ENCODE measurements at places on chromosomes 7 and 10.

DNA sequence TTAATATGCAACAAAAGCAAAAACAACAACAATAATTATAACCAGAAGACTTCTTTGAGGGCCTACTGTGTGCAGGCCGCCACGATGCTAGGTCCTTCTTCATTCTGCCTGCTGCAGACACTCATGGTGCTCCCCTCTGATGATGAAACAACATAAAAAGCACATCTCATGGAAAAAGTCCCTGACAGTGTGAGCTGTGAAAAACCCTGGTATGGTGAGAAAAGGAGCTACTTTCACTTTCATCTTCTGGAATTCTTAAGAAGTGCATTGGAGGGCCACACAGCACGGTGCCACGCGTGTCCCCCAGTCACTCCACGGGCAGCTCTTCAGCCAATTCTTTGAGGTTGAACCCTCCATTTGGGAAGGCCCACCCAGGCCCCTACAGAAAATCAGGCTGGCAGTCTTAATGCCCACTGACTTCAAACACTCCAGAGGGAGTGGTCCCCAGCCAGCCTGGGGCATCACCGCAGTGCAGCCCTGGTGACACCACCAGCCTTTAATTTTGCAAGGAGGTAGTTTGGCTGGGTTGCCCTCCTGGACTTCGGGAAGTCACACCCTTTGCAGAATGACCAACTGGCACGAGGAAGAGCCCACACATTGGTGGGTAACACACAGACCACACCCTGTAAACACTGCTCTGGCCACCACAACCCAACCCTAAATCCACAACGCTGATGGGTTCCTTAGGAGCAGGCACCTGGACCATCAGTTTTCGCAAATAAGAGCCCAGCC is 7.7 kb downstream of the KCNMA1 start:
- no peak for DNase-seq

DNA sequence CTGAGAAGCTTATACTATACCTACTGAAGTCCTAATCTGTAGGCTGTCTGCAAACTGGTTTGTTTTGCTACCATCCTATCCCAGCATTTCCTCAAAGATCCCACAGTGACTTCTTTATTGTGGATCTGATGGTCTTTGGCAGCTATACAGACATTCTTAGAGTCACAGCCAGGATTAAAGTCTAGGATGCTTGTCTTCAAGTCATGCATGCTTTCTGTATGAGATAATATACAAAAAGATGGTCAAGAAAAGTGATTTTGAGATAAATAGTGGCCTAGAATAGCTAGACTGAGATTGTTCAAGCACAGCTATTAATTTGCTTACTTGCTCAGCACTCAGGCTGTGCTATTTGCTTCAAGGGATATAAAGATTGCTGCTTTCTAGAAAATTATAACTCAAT is 454.4 kb downstream of the AUTS2 start:
- DNase-seq: no peak

GRCh38 chr7:39623732-39624441 is 515 bp downstream of the RALA start:
- DNase-seq: no peak

- DNase-seq: no peak
These were observed 23.2 kb downstream of the PILRA start for GRCh38 chr7:100396421-100396982.

GRCh38 chr7:16315280-16315679 is 106.1 kb downstream of the CRPPA start:
- no peak for DNase-seq

GRCh38 chr10:78078539-78079330 is 45.1 kb downstream of the RPS24 start:
- DNase-seq: no peak

GRCh38 chr10:15747632-15748031 is 27.9 kb upstream of the ITGA8 start:
- DNase-seq: no peak

- no peak for DNase-seq
These were observed 303.7 kb downstream of the CCDC3 start for GRCh38 chr10:12697764-12698163.

GRCh38 chr10:132450825-132451505 is 54.0 kb downstream of the PWWP2B start:
- DNase-seq: no peak

DNA sequence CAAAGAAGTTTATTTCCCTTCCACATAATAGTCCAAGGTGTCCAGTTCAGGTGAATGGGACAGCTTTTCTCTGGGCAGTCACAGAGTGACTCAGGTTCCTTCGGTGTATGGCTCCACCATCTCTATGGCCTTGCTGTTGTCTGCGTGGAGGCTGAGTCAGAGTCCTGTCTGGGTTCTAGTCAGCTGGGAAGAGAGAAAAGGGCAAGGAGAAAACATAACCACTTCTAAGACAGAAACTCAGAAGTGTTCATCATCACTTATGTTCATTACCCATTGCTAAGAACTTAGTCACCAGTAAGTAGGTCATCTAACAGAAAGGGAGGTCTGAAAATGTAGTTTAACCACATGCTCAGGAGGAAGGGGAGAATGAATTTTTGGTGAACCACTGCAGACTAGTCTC is 32.4 kb upstream of the CCDC7 start:
- no peak for DNase-seq

GRCh38 chr10:129949891-129950291 is 14.2 kb downstream of the EBF3 start:
- no peak for DNase-seq

DNA sequence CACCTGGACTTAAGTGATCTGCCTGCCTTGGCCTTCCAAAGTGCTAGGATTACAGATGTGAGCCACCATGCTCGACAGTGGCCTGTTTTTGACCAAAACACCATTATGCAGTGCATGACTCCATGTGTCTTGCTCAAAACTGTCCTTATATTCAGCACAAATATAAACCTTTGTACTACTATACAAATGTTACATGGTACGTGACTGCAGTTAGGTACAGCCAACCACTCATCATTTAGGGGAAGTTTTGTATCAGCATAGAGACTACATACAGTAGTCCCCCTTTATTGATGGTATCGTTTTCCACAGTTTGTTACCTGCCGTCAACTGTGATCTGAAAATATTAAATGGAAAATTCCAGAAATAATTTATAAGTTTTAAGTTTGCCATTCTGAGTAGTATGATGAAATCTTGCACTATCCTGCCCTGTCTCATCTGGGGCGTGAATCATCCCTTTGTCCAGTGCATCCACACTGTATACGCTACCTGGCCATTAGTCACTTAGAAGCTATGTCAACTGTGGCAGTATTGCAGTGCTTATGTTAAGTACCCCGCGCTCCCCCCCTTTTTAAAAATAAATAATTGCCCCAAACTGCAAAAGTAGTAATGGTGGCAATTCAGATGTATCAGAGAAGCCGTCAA is 23.3 kb upstream of the ZNF282 start:
- no peak for DNase-seq

- no peak for DNase-seq
These were observed 119.9 kb downstream of the DLG5 start for GRCh38 chr10:77806511-77807157.

GRCh38 chr7:139738101-139738489 is 39.7 kb downstream of the HIPK2 start:
- no peak for DNase-seq

DNA sequence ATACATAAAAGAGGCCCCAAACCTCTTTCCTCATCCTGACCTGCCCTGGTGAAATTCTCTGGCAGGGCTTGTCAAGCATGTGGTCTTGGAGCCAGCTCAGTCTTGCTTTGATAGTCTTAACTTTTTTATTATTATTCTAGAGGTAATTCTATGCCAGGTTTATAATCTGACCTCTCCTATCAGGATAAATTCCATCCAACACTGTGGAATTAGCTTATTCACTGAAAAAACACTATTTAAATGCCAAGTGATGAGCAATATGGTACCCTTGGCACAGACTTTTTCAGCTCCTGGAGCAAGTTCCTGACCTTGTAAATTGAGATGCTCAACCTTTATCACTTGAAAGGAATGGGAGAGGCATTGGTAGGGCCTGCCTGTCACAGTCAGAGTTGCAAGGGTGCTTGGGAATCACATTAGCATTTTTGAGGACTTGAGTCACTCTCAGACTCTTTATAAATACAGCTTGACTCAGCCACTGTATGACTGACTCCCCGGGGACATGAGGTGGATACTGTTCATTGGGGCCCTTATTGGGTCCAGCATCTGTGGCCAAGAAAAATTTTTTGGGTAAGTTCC is at the start of gene CPA4:
Gene CPA4, plus strand, starts transcription at position 480 of the 576 bp plus-strand sequence. Its CDS starts 20 bp downstream, at position 500.
- no peak for DNase-seq

DNA sequence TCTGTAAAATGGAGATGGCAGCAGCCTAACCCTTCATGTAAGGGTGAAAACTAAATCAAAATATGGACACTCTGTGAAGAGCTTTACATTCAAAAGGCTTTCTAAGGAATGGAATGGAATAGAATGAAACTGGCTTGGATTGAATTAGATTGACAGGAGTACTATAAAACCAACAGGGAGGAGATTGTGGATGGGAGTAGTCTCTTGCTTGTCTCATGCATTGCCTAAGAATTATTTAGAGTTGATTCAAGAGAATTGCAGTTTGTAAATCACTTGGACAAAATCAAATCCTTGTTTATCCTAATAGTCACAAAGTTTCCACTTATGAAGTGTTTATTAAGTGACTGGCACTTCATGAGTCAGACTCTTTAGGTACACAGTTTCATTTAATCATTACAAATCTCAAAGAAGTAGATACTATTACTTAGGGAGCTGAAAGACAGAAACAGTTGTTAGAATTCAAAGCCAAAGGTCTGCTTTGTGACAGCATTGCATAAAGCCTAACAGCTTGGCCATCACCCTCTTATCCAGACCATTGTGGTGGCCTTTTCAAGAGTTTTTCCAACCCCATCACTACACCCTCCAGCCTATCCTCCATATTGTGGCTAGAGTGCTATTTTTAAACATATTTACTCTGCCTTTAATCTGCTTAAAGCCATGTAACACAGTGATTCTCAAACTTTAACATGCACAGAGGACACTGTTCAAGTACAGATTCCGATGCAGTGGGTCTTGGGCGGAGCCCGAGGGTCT is 91.9 kb upstream of the GHITM start:
- DNase-seq: no peak
